Activated T-helper 1 cell treated with anti-CD3 and anti-CD28 coated beads, Interleukin-12 subunit alpha, Interleukin-12 subunit beta, Interleukin-2, Interleukin-4 antibody, amounts not matched to agents 30 ng/mL and 10 ng/mL and 1 ng/mL, durations not matched to agents 14 hours and 24 hours and 36 hours (primary cell): ENCODE measurements at places on chromosomes 2 and 18. TPM values are rescaled to one million over a fixed set of nuclear protein-coding genes. Genes with fewer than 3 reads are reported as not detected.
A peak's percentile ranks its signal among the peaks of the same experiment; 100 is the strongest.

The DCDC2C gene
- not detected in 2 replicates for total RNA-seq

The WNT6 gene
- not detected in 2 replicates for total RNA-seq

- DNase-seq = no peak
These were observed 321.3 kb downstream of the PID1 start for GRCh38 chr2:228949831-228950230.

DNA sequence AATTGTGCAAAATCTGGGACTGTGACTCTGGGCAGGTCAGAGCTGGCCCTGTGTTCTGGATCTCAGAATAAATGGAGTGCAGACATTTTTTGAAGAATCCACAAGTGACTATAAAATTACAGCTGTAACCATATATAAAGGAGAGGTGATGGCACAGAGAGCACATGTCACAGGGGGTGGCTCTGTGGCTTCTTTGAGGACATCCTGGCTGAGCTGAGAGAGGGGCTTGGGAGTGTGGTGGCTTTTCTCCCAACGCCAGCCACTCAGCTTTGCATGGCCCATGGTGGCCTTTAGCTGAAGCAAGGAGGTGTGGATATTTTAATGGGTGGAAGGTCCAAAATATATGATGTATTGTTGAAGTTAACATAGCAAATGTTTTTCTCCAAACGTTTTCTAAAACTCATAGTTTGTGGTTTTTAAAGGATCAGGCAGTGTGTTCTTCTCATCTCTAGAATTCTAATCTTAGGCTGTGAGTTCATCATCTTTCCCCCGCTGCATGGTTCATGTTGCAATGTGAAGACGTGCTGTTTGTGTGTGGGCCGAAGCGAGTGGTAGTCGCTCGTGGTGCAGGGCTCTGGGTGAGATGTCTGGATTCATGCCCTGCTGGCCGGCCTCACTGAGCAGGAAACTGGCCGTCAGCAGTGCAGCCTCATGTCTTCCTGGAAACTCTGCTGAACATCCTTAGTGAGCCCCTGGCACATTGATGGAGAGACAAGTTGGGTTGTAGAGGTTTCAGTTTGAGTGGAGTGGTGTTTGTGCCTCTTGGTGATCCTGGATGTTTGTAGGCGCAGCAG, 109.9 kb downstream of the ZNF236 start:
- no peak for DNase-seq

DNA sequence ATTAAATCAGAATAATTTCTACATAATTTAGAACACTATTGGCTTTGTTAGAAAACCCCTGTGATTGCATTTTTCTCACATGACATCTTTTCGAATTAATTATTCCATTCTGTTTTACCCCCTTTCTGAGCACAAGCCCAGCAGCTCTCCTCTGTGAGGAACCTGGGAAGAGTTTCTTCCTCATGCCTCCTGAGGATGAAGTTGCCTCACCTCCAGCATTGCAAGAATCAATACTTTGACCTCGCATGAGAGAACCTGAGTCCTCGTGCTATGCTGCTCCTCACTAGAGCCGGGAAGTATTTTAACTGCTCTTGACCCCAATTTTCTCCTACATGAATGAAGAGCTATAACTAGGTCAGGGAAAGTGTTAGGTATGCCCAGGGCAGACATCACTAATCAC, 77.1 kb upstream of the RAPH1 start:
- no peak for DNase-seq

GRCh38 chr2:29462293-29462692, 347.1 kb downstream of the CLIP4 start:
- no peak for DNase-seq

DNA sequence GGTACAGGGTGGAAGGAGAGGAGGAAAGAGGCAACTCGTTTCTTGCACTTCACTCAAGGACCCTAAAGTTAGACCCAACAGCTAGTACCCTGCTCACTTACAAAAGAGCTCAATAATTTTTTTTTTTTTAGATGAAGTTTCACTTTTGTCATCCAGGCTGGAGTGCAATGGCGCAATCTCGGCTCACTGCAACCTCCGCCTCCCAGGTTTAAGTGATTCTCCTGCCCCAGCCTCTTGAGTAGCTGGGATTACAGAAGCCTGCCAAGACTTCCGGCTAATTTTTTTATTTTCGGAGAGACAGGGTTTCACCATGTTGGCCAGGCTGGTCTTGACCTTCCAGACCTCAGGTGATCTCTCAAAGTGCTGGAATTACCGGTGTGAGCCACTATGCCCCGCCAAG, 4.1 kb downstream of the ASB3 start:
- DNase-seq = no peak

- no peak for DNase-seq
These were observed 499.9 kb upstream of the SPHKAP start for GRCh38 chr2:228681426-228681825.

DNA sequence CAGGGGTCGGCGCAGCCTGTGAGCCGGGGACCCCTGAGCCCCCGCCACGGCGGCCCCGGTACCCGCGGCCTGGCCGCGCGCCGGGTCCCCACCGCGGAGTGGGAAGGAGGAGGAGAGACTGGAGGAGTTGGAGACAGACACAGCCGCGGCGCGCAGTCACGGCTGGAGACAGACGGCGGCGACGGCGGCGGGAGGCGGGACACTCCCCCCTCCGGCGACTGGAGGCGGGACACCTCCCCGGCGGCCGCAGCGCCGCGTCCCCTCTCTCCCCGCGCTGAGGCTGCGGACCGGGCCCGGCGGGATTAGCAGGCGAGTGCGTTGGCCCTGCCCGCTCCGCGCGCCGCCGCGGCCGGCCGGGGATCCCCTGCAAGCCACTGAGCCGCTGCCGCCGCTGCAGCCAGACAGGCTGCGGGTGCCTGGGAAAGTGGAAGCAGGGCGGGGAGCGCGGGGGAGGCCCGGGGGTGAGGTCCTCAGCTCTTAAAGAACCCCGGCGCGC, 1.0 kb upstream of the LDLRAD4 start:
- DNase-seq = peak; percentile 50

- DNase-seq = no peak
These were observed 33.3 kb upstream of the KLF11 start for GRCh38 chr2:10009811-10010781.

DNA sequence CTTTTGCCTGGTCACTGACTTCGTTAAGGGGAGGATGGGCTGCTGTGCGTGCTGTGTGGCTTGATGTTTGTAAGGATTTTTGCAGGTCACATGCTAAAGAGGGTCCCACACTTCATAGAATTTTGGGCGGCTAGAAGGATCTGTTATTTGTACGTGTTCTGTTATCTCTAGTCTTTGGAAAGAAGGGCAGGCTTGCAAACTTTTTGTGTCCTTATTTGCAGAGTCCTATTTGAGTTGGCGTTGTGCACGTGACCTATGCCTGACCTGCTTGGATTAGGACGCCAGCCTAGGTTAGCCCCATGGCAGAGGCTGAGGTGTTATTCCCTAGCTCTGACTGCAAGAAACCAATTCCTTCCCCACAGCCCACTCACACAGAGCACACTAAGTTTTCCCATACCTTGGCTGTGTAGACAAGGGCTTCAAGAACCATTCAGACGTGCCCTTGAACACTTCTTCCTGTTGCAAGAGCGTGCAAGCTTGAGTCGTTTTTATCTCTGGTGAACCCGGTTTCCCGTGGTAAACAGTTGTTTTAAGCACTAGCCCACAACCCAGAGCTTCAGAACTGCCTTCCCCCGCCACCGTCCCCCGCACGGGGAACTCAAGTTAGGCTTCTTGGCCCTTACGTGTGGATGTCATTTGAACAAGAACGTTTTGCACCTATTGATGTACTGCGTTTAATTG, 94.6 kb downstream of the LDLRAD4 start:
- no peak for DNase-seq

- DNase-seq = no peak
These were observed 12.0 kb downstream of the TCF4 start for GRCh38 chr18:55576001-55576400.

GRCh38 chr2:38154395-38154794, 78.4 kb upstream of the CYP1B1 start:
- no peak for DNase-seq

The SETBP1 gene
- 36.2 and 42.0 TPM in 2 replicates for total RNA-seq

GRCh38 chr2:232741294-232741693, 35.1 kb downstream of the KCNJ13 start:
- no peak for DNase-seq

GRCh38 chr18:3455907-3456685, 6.1 kb downstream of the TGIF1 start:
- DNase-seq = no peak

- no peak for DNase-seq
These were observed 97.1 kb upstream of the LTBP1 start for GRCh38 chr2:32849456-32850194.

GRCh38 chr2:48601349-48601748, 16.3 kb upstream of the GTF2A1L start:
- DNase-seq = no peak

GRCh38 chr2:80546766-80547165, 242.2 kb upstream of the LRRTM1 start:
- no peak for DNase-seq

DNA sequence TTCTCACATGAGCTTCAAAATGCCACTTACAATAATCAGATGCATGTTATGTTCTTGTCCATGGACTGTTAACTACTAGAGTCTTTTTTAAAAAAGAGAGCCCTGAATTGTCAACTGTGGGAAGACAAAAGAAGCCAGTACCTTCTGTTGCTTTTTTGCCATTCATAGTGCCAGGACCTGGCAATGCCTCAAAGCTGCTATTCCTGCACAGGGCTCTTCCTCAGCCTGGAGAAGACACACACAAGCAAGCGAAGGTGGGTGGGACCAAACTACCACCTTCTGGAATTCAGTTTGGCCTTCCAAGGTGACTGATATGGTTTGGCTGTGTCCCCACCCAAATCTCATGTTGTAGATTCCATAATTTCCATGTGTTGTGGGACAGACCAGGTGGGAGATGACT, 160.6 kb downstream of the AFF3 start:
- no peak for DNase-seq

The ANKZF1 gene
- total RNA-seq = 112 and 117 TPM in 2 replicates

The GCG gene
- not detected in 2 replicates for total RNA-seq

DNA sequence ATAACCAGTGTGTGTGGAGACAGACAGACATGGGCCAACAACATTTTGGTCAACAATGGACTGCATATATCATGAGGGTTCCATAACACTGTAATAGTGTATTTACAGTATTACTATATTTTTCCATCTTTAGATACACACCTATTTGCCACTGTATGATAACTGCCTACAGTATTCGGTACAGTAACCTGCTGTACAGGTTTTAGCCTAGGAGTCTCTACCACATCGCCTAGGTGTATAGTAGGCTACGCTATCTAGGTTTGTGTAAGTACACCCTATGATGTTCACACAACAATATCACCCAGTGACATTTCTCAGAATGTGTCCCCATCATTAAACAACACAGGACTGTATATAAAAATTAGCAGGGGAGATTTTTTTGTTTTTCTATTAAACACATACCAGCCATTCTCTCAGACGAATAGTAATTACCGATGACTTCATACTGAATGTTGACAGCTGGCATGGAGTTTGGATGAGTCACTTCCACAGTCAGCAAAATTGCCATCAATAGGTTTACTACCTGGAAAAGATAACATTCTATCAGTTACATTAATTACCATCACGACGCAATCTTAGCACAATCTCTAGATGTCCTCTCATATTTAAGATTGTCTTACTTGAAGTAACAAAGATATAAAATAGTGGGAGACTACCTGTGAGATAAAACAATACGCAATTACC, 10.8 kb downstream of the LAPTM4A start:
- DNase-seq = no peak

GRCh38 chr2:142037066-142037465, 93.8 kb downstream of the LRP1B start:
- DNase-seq = no peak
